ENCODE measurements at places on chromosomes 11 and 22. TPM values are rescaled to one million over a fixed set of nuclear protein-coding genes. Genes with fewer than 3 reads are reported as not detected.

FAM181B gene
- total RNA-seq, result 0.19 TPM

DNA sequence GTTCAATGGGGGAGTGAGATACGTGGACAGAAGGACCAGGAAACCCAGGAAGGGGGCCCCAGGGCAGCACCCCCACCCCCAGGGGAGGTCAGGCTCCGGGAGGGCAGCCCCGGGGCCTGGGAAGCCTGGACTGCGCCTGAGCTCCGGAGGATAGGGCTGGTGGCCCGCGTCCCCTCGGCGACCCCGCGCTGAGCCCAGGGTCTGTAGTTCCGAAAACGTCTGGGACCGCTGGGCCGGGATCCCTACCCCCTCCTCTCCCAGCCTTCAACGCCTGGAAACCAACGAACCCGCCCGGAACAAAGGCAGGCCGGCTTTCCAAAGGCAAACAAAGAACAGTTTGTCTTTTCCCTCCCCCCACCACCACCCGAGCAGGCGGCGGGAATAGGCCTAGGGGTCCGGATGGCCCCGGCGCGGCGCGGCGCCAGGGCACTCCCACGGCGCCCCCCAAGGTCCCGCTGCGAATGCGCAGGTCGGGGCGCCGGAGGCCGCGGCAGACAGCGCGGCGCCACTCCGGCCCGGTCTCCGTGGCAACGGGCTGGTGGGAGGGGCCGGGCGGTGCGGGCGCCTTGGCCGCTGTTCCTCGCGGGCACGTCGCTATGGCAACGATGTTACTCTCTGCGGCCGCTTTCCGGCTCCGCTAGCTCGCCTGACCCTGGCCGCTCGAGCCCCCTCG lies 58.5 kb downstream of the IGLL1 start:
- DNase-seq, result peak; percentile 92

GRCh38 chr11:102139081-102139498 lies 28.8 kb downstream of the YAP1 start:
- DNase-seq, result no peak

GRCh38 chr22:46636221-46637002 lies 16.2 kb downstream of the GRAMD4 start:
- no peak for DNase-seq

DEFB131B gene
- not detected for total RNA-seq

NXPE2 gene
- total RNA-seq, result 20.4 TPM

GRCh38 chr11:63855975-63856374 lies 17.1 kb downstream of the MARK2 start:
- no peak for DNase-seq

Measured in mucosa of descending colon (tissue), 3 donors.